HepG2 (cell line): ENCODE measurements at places on chromosomes 7 and 10.

DNA sequence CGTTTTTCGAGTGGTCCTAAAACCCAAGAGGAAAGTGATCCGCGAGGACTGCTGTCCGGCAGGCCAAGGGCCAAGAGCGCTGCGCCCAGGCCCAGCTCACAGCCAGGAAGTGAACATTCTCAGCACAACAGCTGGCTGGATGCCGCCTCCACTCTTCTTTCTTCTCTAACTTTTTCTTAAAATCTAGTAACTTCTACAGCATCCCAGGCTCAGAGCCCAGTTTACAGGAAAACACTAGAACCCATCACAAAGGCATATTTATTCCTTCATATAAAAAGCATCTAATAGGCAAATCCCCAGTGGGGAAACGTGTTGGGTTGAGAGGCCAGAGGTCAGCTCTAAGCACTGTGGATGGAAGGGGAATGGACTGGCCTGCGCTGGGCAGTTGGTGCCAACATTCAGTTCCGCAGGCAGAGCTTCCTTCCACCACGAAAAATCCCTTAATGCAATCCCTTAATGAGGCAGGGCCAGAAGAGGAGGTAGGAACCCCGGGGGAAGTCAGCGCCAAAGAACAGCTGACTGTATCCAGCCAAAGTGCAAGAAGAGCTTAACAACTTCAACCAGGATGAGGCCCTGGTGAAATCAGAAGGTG lies 74.8 kb downstream of the ZRANB1 start:
- no peaks in the 10 kb centered on the region for H3K4me1 ChIP-seq
- H3K36me3 ChIP-seq: no peaks in the 10 kb centered on the region
- no peak for DNase-seq
- H3K4me3 ChIP-seq: no peak overlapping the region
- no peak overlapping the region for H3K27ac ChIP-seq
- H3K27me3 ChIP-seq: peaks cover 10% of the 10 kb centered on the region

- DNase-seq: no peak
- no peak overlapping the region for H3K4me3 ChIP-seq
- no peaks in the 10 kb centered on the region for H3K4me1 ChIP-seq
- H3K36me3 ChIP-seq: no peaks in the 10 kb centered on the region
Measured at GRCh38 chr10:21217107-21217506, 308.4 kb downstream of the SKIDA1 start.

DNA sequence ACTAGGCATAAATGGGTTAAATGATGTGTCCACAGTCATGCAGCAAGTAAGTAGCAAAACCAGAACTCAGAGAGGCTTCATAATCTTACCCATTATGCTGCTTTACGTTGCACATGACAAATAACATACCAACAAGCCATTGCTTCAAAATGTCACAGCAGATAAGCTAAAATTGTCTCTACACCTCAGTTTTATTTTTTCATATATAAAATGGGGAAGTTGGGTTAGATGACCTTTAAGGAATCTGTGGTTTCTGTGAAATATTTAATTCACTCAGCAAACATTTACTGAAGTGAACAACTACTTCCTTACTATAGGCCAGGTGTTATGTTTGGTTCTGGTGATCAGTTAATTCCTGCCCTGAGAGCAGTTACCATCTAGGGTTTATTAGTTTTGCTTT lies 2.2 kb upstream of the ASCC1 start:
- H3K36me3 ChIP-seq: peaks cover 6% of the 10 kb centered on the region; the same call in 1 of the 3 replicates
- no peak overlapping the region for H3K4me3 ChIP-seq
- peaks cover 59% of the 10 kb centered on the region for H3K4me1 ChIP-seq
- no peak overlapping the region for H3K27ac ChIP-seq
- DNase-seq: no peak
- H3K27me3 ChIP-seq: no peaks in the 10 kb centered on the region

- H3K4me3 ChIP-seq: no peak overlapping the region
- H3K36me3 ChIP-seq: no peaks in the 10 kb centered on the region
- peaks cover 17% of the 10 kb centered on the region for H3K4me1 ChIP-seq
- no peaks in the 10 kb centered on the region for H3K27me3 ChIP-seq
- no peak for DNase-seq
- no peak overlapping the region for H3K27ac ChIP-seq
Measured at GRCh38 chr10:534047-534566, 155.4 kb downstream of the DIP2C start.
